ENCODE measurements at places on chromosomes 12 and 14. TPM values are rescaled to one million over a fixed set of nuclear protein-coding genes. Genes with fewer than 3 reads are reported as not detected.

- no peaks in the 10 kb centered on the region for H3K36me3 ChIP-seq
- no peaks in the 10 kb centered on the region for H3K4me1 ChIP-seq
- H3K4me3 ChIP-seq: no peak overlapping the region
- H3K27me3 ChIP-seq: no peaks in the 10 kb centered on the region
Measured at GRCh38 chr14:68653804-68654203, 139.1 kb downstream of the ZFP36L1 start.

GRCh38 chr14:40694023-40694422 is 912.7 kb upstream of the LRFN5 start:
- H3K4me3 ChIP-seq: no peak overlapping the region
- H3K4me1 ChIP-seq: peaks cover 10% of the 10 kb centered on the region
- H3K36me3 ChIP-seq: no peaks in the 10 kb centered on the region
- DNase-seq: no peak
- no peaks in the 10 kb centered on the region for H3K27me3 ChIP-seq

DNA sequence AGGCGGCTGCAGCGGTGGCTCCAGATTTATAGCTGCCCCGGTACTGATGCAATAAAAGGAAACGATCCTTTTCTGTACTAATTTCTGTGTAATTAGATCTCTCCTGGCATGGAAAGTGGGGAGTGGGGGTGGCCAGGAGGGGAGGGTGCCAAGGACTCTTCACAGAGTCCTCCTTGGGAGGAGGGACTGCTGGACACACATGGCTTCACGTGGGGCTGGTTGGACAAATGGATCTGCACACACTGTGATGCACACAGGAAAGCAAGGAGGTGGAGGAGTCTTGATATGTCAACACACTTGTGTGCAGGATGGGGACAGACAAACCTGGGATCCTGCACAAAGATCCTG is 23.8 kb upstream of the ATP5MC2 start:
- DNase-seq: no peak
- no peaks in the 10 kb centered on the region for H3K36me3 ChIP-seq
- peaks cover 11% of the 10 kb centered on the region for H3K4me1 ChIP-seq
- no peak overlapping the region for H3K27ac ChIP-seq

GRCh38 chr14:104866451-104867370 is 1.6 kb downstream of the CEP170B start:
- H3K4me3 ChIP-seq: peak overlapping the region; percentile 90
- no peaks in the 10 kb centered on the region for H3K27me3 ChIP-seq
- no peak for DNase-seq
- H3K4me1 ChIP-seq: peaks cover 6% of the 10 kb centered on the region
- H3K27ac ChIP-seq: no peak overlapping the region
- H3K36me3 ChIP-seq: no peaks in the 10 kb centered on the region

GRCh38 chr12:38350342-38351174 is 34.0 kb downstream of the ALG10B start:
- H3K4me3 ChIP-seq: no peak overlapping the region
- H3K4me1 ChIP-seq: no peaks in the 10 kb centered on the region
- H3K36me3 ChIP-seq: no peaks in the 10 kb centered on the region
- DNase-seq: no peak

- peak overlapping the region; percentile 97 for H3K27ac ChIP-seq
- H3K36me3 ChIP-seq: peaks cover 44% of the 10 kb centered on the region
- peaks cover 11% of the 10 kb centered on the region for H3K4me1 ChIP-seq
- no peaks in the 10 kb centered on the region for H3K27me3 ChIP-seq
- H3K4me3 ChIP-seq: peak overlapping the region; percentile 83
- DNase-seq: no peak
Measured at GRCh38 chr12:112408621-112409020, 784 bp downstream of the RPL6 start.

- no peaks in the 10 kb centered on the region for H3K27me3 ChIP-seq
- H3K4me3 ChIP-seq: no peak overlapping the region
- H3K4me1 ChIP-seq: peaks cover 1% of the 10 kb centered on the region
- no peak for DNase-seq
- H3K36me3 ChIP-seq: no peaks in the 10 kb centered on the region
Measured at GRCh38 chr12:94660436-94660835, 10.1 kb upstream of the TMCC3 start.

DNA sequence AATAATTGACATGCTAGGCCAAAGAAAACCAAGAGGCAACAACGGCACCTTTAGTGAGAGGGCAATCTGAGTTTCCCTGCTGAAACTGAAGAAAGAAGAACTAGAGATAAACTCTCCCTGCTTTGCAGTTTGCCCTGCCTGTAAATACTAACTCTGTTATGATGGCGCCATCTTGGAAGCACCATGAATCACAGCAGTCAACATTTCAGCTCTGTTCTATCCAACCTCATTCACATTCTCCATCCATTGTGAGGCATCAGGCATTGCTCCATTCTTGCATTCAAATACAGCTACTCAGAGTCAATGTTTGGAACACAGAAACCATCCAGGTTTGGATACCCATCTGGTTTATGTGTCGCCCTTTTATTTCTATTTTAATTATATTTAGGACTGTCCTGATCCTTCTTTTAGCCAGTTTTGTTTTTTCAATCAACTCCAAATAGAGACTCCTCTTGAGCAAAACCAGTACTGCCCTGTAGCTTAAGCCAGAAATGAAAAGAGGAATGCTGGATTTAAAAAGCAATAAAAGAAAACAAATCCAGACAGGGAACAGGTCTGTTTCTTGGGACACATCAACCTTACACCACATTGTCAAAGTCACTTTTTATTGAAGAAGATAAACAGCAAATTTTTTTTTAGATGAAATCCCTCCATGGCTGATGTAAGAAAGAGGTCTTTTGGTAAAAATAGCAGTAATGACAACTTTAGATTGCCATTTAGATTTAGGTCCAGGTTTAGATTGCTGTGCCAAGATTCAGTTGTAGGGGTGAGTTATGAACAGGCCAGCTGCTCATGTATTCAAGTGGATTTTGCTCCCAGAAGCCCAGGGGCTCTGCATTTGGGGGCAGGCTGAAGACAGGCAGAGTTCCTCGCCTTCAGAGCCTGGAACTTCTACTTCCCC is 33.3 kb upstream of the PPM1A start:
- no peaks in the 10 kb centered on the region for H3K27me3 ChIP-seq
- peaks cover 15% of the 10 kb centered on the region for H3K4me1 ChIP-seq
- no peaks in the 10 kb centered on the region for H3K36me3 ChIP-seq
- H3K27ac ChIP-seq: no peak overlapping the region
- no peak for DNase-seq
- no peak overlapping the region for H3K4me3 ChIP-seq

- no peak for DNase-seq
- no peaks in the 10 kb centered on the region for H3K36me3 ChIP-seq
- peaks cover 43% of the 10 kb centered on the region for H3K27me3 ChIP-seq
- H3K4me3 ChIP-seq: no peak overlapping the region
Measured at GRCh38 chr14:101704140-101704539, 57.4 kb upstream of the PPP2R5C start.

- H3K4me3 ChIP-seq: no peak overlapping the region
- no peaks in the 10 kb centered on the region for H3K27me3 ChIP-seq
- peak; percentile 68 for DNase-seq
- no peak overlapping the region for H3K27ac ChIP-seq
- H3K4me1 ChIP-seq: peaks cover 19% of the 10 kb centered on the region
Measured at GRCh38 chr12:39764944-39765560, 145.4 kb upstream of the ABCD2 start.

DNA sequence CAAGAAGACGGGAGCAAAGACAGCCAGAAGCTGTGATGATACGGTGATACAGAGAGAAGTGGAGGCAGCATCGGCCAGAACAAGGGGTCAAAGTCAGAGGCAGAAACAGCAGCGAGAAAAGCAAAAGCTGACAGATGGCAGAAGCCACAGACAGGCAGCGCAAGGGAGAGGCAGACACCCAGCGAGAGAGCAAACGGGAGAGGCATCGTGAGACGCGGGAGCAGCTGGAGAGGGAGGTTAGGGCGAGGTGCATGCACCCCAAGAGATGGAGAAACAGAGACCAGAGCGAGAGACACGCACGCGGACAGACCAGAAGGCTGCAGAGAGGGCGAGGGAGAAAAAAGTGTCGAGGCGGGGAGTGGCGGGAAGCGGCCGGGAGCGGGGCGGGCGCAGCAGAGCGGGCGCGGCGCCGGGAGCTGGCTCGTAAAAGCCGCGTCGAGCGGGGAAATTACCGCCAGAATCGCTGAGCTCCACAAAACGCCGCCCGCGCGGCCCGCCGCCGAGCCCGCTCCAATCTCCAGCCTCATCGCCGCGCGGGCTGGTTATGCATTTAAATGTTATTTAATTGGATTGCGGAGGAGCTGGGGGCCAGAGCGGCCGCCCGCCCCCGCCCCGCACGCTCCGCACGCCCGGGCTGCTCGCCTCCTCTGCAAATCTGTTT is 15.6 kb downstream of the SMUG1 start:
- H3K4me1 ChIP-seq: peaks cover 15% of the 10 kb centered on the region
- H3K4me3 ChIP-seq: peak overlapping the region; percentile 60
- peaks cover 92% of the 10 kb centered on the region for H3K27me3 ChIP-seq
- peak; percentile 78 for DNase-seq

GRCh38 chr12:106994579-106995220 is 7.8 kb upstream of the MTERF2 start:
- 0 out of 2 replicates have a peak overlapping the region, but pooled peaks have one; percentile 1 for H3K27ac ChIP-seq
- H3K4me1 ChIP-seq: no peaks in the 10 kb centered on the region
- no peaks in the 10 kb centered on the region for H3K36me3 ChIP-seq

DNA sequence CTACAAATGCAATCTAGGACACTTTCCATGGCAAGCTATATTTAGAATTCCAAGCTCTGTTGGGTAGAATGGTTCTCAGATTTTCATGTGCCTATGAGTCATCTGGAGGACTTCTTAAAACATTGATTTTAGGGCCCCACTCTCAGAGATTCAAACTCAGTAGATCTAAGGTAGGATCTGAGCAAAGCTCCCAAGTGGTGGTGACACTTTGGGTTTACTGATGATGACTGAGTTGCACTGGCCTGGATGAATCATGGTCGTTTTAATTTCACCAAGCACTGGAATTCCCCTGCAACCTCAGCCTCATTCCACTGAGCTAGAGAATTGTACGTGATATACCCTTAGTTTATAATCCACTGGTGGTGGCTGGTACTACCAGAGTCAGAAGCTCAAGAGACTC is 86.5 kb downstream of the PPM1H start:
- H3K4me3 ChIP-seq: no peak overlapping the region
- H3K36me3 ChIP-seq: no peaks in the 10 kb centered on the region
- H3K27me3 ChIP-seq: no peaks in the 10 kb centered on the region

The RNASE4 gene
- 2.0 TPM for total RNA-seq

The CLEC2D gene
- total RNA-seq: 7.1 TPM

The CCDC196 gene
- not detected for total RNA-seq

The PPP1R36 gene
- total RNA-seq: 0.42 TPM

The TMEM132C gene
- 0.04 TPM for total RNA-seq

The IL31 gene
- total RNA-seq: not detected

The GPN3 gene
- total RNA-seq: 45.0 TPM

The LRP1-AS gene
- total RNA-seq: not detected
